ENCODE measurements at places on chromosomes 11 and 22.

DNA sequence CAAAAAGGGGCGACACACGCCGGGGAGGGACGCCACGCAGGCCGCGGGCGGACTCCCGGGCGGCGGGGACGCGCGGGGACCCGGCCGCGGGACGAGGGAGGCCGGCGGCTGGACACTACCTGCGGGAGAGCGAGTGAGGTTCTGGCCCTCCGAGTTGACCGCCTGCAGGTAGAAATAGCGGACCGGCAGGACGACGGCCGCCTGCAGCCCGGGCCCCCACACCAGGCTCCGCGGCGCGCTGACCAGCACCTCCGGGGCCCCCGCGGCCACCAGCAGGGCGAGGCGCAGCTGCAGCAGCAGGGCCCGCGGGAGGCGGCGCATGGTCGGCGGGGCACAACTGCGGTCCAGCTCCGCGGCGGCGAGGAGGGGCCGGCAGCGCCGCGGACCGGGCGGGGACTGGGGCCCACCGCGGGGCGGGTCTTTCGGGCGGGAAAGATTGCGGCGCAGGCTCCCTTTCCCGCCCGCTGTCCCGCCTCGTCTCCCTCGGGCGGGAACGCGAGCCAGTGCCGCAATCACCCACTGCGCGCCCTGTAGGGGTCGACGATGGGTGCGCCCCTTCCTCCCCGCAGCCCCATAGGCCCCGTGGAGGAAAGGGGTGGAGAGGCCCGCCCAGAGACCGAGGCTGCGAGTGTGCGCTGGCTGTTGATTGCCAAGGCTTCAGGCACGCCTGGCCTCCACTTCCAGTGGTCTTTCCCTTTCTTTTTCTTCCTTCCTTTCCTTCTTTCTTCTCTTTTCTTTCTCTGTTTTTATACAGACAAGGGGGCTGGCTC, at the start of gene POGLUT3:
Gene POGLUT3 (minus strand): TSS at position 339 of the 770 bp plus-strand sequence. CDS start 18 bp downstream, at position 321.
- H3K36me3 ChIP-seq: peaks cover 14% of the 10 kb centered on the region
- peak; percentile 69 for DNase-seq

DNA sequence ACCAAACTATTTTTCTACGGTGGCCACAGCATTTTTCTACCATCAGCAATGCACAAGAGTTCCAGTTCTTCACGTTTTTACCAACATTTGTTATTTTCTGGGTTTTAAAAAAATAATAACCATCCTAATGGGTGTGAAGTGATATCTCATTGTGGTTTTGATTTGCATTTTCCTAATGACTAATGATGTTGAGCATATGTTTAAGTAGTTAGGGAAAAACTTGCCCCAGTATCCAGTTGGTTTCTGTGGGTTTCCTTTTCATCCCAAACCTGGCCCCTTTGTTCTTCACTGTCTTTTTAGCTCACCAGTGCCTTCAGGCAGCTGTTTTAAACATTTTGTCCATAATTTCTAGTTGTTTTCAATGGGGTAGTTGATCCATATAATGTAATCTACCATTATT, 14.7 kb upstream of the PTS start:
- H3K27me3 ChIP-seq: peaks cover 8% of the 10 kb centered on the region
- no peaks in the 10 kb centered on the region for H3K4me1 ChIP-seq
- no peak overlapping the region for H3K27ac ChIP-seq
- no peak for DNase-seq
- no peak overlapping the region for H3K4me3 ChIP-seq
- H3K36me3 ChIP-seq: no peaks in the 10 kb centered on the region

- no peak overlapping the region for H3K27ac ChIP-seq
- no peaks in the 10 kb centered on the region for H3K27me3 ChIP-seq
- no peak overlapping the region for H3K4me3 ChIP-seq
- peaks cover 24% of the 10 kb centered on the region for H3K36me3 ChIP-seq
- DNase-seq: no peak
- peaks cover 23% of the 10 kb centered on the region for H3K4me1 ChIP-seq
Measured at GRCh38 chr11:126339863-126340434, 15.5 kb upstream of the ST3GAL4 start.

- peaks cover 10% of the 10 kb centered on the region for H3K4me1 ChIP-seq
- no peak overlapping the region for H3K27ac ChIP-seq
- H3K4me3 ChIP-seq: peak overlapping the region; percentile 65
- no peaks in the 10 kb centered on the region for H3K36me3 ChIP-seq
- peaks cover 59% of the 10 kb centered on the region for H3K27me3 ChIP-seq
Measured at GRCh38 chr11:62444236-62444833, 25.5 kb downstream of the SCGB1A1 start.

- H3K27ac ChIP-seq: no peak overlapping the region
- H3K36me3 ChIP-seq: no peaks in the 10 kb centered on the region
- no peak overlapping the region for H3K4me3 ChIP-seq
- peaks cover 49% of the 10 kb centered on the region for H3K27me3 ChIP-seq
- DNase-seq: no peak
Measured at GRCh38 chr22:38964989-38965388, 7.6 kb downstream of the APOBEC3A start.

DNA sequence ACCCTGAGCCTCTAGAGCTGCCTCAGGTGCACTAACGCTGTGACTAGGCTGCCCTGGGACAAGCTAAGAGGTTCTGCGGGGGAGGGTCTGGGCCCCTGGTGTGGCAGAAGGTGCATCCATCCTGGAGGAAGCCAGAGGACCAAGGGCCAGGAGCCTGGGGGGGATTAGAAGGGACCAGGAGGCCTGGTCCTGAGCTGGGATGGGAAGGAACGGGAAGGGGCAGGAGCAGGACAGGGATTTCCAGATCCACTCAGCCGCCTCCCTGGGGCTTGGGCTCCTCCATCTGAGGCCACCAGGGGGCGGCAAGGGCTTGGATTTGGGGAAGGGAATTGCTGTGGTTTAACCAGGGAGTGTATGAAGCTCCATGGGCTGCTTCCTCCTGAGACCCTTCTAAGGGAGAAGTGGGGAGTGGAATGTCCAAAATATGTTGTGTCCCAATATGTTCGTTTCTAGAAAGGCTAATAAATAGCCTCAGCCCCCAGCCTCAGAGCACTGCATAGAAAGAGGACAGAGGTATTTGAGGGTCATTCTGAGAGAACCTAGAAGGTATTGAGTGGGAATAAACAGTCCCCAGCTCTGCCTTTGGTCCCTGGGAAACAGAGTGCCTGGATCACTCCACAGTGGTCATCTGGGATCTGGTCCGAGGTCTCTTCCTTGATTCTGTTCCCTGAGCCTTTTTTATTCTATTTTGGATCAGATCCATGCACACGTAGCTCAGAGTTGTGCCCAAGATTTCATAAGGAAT, 17.4 kb upstream of the PRAME start:
- no peak overlapping the region for H3K27ac ChIP-seq
- peaks cover 41% of the 10 kb centered on the region for H3K27me3 ChIP-seq
- DNase-seq: peak; percentile 51
- no peak overlapping the region for H3K4me3 ChIP-seq

DNA sequence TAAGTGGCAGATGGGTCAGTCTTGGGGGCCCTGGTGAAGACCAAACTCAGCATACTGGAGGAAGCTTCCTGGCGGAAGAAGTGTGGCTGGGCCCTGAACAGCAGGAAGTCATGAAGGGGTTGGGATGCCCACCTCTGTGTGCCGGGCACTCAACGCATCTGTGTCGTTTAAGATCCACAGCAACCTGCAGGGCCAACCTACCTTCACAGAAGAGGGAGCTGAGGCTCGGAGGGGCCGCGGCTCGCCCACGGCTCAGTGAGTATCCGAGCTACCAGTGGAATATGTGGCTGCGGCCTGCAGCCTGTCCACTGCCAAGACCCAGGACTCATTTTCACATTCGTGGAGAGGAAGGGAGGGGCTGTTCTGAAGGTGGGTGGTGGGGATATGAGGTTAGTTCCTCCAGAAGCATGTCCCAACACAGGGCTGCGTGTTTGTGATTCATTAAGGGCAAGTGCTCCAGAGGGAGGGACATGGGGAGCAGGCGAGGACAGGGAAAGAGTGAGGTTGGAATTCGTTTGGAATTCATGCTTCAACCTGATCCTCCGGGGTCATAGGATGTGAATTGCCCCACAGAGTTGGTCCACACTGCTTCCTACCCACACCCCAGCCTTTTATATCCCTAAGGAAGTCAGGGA, 99.6 kb downstream of the MPPED1 start:
- no peaks in the 10 kb centered on the region for H3K27me3 ChIP-seq
- no peaks in the 10 kb centered on the region for H3K36me3 ChIP-seq
- DNase-seq: no peak
- H3K27ac ChIP-seq: no peak overlapping the region
- H3K4me3 ChIP-seq: no peak overlapping the region

- DNase-seq: peak; percentile 14
- no peak overlapping the region for H3K4me3 ChIP-seq
Measured at GRCh38 chr22:46028106-46028991, 51.4 kb upstream of the WNT7B start.

Measured in activated naive CD4-positive, alpha-beta T cell treated with anti-CD3 and anti-CD28 coated beads, Interleukin-2, amount 10 ng/mL, durations not matched to agents 7 days and 5 days (primary cell).